H1 (cell line): ENCODE measurements at places on chromosomes 4 and X. TPM values are rescaled to one million over a fixed set of nuclear protein-coding genes. Genes with fewer than 3 reads are reported as not detected.

ARHGAP6 gene
- total RNA-seq, result 0.63 and 0.82 TPM in 2 replicates

BMPR1B gene
- 0.61 and 1.1 TPM in 2 replicates for total RNA-seq

TCEANC gene
- total RNA-seq, result 2.0 and 3.2 TPM in 2 replicates

RBMXL3 gene
- not detected in 2 replicates for total RNA-seq

CD38 gene
- total RNA-seq, result 0.11 and 0.24 TPM in 2 replicates

SERTM2 gene
- total RNA-seq, result 0.38 and 0.58 TPM in 2 replicates

SYTL4 gene
- 0.11 and 0.19 TPM in 2 replicates for total RNA-seq

PLXNB3 gene
- total RNA-seq, result 2.7 TPM in 2 replicates

UBQLN2 gene
- 35.1 and 35.3 TPM in 2 replicates for total RNA-seq

SHROOM4 gene
- 5.6 and 5.9 TPM in 2 replicates for total RNA-seq

MID2 gene
- 1.6 and 1.7 TPM in 2 replicates for total RNA-seq

FAM236B gene
- not detected in 2 replicates for total RNA-seq

GJB1 gene
- not detected in 2 replicates for total RNA-seq

SMPX gene
- total RNA-seq, result not detected in 2 replicates
